Caco-2 (cell line): ENCODE measurements at places on chromosomes 7 and 10.

DNA sequence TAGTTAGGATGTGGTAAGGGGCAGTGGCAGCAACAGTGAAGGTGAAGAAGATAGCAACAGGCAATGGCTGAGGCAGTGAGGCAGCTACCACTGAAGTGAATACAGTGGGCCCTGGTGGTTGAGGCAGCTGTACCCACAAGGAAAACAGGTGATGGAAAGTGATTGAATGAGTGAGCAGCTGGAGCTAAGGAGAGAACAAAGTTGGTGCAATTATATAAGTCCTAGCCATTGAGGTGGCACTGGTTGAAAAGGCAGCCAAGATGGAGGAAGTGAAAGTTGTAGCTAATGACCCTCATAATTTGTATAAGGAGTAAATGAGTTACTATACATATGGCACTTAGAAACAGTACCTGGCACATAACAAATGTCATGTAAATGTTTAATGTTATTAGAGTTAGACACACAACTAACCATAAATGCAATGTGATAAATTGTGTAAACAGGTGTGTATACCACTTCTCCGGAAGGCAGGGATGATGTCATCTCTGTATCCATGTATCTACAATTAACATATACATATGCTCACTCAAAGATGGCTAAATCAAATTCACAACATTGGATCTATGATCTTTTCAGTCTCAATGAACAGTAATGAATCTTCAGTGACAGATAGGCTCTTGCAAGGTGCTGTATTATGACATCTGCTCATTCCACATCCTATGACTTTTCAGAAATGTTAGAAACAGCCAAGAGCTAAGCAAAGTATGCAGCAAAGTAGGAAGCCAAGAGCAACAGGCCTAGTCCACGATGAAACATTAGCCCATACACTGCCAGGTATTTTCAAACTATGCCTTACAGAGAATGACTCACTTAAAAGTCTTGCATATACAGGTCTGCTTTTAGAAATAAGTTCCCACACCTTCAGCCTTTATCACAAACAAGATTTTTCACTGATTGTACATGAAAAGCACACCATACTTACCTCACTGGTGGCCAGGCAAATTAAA, 10.7 kb downstream of the XPNPEP1 start:
- no peak for DNase-seq

DNA sequence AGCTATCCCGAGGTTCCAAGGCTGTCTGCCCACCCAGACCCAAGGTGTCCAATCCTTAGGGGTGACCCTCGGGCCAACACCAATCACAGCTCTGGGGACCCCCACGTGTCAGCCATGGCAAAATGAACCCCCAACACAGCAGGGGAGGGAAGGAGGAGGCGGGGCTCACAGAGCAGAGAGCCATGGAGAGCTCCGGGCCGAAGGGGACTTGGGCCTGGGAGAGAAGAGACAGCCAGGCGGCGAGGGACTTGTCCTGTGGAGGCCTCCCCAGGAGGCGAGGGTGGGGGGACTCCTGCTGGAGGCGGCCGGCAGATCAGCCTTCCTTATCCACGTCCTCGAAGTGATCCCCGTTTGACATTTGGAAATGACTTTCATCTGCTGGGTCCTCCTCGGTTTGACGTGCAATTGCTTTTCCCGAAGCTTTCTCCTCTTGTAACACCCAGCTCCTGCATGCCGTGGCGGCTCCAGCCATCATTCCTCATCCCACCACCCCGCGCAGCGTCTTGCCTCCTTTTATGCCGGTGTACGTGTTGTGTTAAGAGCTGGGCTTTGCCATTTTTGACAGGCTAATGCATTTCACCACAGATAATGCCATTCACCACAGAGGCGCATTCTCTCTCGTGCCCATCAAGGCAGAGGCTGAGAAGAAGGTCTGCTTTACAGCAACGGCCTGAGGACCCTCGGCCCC, 337.4 kb downstream of the DNAJB6 start:
- DNase-seq: peak; percentile 29

DNA sequence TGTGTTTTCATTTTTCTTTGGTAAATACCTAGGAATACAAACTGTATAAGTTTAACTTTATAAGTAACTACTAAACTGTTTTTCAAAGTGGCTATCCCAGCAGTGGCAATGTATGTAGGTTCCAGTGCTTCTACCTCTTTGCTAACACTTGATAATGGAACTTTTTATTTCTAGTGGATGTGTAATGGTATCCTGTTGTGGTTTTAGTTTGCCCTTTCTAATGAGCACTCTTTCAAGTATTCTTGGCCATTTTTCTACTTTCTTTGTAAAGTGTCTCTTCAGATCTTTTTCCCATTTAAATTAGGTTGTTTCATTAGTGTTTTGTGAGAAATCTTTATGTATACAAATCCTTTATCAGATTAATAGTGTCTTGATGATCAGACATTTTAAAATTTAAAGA, 4.6 kb downstream of the KIF20B start:
- no peak for DNase-seq

- no peak for DNase-seq
These were observed 228.1 kb downstream of the WDR11 start for GRCh38 chr10:121079226-121079625.

GRCh38 chr10:62562795-62563194, 188.6 kb downstream of the ZNF365 start:
- DNase-seq: no peak

GRCh38 chr7:95915731-95916130, 143.4 kb downstream of the DYNC1I1 start:
- DNase-seq: no peak
